ENCODE measurements at places on chromosomes 4 and X.

DNA sequence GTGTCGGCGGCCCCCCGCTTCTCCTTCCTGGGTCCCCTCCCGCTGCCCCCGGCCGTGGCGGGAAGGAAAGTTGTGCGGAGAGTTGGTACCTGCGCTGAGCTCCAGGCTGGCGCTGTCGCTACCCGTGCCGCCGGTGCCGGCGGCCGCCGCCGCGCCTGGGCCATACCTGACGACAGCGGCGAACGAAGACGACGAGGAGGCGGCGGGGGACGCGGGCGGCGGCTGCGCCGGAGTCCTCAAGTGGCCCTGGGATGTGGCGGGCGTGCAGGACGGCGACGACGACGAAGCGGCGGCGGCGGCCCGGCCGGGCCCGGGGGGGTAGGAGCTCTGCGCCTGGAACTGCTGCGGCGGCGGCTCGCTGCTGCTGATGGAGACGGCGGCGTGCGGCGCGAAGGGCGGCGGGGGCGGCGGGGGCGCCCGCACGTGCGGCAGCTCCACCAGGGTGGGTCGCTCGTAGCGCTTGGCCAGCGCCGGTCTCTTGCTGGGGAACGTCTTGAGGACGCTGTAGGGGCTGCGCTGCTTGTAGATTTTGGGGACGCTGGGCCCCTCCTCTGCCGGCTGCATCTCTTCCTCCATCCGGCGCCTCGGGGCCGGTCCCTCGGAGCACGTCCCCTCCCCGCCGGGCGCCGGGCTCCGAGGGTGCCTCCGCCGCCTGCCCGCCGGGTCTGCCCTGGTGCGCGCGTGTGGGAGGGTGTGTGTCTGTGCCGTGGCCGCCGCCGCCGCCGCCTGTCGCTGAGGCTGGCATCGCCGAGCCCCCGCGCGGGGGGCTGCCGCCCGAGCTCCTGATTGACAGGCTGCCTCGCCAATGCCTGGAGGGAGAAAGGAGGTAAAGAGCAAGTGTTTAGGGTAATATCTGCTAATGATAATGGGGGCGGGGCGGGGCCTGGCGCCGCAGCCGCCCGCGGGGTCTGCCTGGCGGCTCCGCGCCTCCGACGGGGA, 618 bp downstream of the BEND4 start:
- peak; percentile 56 for DNase-seq

- DNase-seq, result no peak
Measured at GRCh38 chr4:154738426-154738825, 5.4 kb upstream of the LRAT start.

GRCh38 chrX:72005046-72005445, 94.4 kb downstream of the NHSL2 start:
- DNase-seq, result no peak

DNA sequence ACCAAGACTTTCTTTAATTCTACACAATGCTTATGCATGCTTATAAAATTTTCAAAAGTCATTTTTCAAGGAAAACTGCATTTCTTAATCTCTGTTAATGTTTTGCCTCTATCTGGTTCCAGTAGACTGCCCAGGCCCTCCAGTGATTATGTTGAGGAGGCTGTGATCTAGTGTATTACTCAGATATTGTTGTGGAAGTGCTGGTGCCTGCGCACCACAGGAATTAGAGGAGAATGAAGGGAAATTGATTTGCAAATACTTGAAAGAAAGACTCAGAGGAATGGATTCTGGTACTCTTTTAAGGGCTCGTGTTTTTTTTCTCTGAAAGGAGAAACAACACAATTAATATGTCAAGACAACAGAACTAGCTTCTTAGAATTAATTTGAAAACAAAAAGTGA, 1015.1 kb downstream of the RPA4 start:
- DNase-seq, result no peak

DNA sequence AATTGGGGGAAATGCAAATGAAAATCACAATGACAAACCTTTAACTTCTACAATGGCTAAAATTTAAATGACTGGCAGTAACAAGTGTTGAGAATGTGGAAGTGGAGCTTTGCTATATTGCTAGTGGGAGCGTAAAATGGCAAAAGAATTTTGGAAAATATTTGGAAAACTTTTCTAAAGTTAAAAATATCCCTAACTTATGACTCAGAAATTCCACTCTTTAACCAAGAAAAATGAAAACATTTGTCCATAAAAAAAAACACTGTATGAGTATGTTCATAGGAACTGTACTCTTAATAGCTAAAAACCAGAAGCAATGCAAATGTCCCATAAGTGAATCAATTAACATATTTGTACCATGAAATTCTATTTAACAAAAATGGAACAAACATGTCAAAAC, 3.6 kb downstream of the TBCK start:
- DNase-seq, result no peak

GRCh38 chr4:82851885-82852750, 38.8 kb downstream of the SEC31A start:
- no peak for DNase-seq

DNA sequence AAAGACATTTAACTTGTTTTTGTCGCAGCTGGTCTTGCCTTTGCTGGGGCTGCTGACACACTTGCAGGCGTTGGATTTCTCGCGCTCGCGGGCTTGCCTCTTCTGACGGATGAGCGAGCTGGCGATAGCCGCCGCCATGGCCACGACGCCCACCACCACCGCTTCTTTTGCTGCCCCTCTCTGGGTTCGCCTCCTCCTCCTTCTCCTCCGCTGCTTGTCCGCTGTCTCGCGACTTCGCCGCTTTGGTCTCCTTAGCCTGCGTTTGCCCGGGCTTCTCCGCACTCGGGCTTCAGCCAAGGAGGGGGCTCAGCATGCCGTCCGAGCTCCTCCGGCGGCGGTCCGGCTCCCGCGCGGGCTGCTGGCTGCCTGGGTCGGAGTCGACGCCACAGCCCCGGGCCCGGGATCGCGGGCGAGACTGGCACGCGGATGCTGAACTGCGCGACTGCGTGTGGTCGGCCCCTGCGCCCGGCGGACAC, 613 bp downstream of the FGF13 start:
- peak; percentile 4 for DNase-seq

All from GM12892 (cell line).